BE2C (cell line): ENCODE measurements at places on chromosomes 7 and 10.
A peak's percentile ranks its signal among the peaks of the same experiment; 100 is the strongest.

DNA sequence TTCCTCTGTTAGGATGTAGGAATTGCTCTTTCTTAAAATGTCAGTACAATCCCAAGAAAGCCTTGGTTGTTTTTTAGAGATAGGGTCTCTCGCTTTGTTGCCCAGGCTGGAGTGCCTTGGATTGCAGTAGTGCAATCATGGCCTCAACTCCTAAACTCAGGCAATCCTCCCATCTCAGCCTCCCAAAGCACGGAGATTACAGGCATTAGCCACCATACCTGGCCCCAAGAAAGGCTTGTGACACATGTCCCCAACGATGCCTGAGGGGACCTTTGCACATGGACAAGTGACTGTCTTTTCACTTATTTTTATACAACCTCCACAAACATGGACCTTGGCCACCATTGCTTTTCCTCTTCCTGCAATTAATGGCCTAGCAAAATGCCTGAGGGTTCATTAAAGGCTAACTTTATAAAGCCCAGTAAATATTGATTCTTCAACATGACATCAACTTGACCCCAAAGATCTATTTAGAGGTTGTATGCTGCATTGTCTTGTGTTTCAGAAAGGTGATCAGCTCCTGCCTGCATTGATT is 10.0 kb upstream of the SPOCK2 start:
- DNase-seq = no peak

DNA sequence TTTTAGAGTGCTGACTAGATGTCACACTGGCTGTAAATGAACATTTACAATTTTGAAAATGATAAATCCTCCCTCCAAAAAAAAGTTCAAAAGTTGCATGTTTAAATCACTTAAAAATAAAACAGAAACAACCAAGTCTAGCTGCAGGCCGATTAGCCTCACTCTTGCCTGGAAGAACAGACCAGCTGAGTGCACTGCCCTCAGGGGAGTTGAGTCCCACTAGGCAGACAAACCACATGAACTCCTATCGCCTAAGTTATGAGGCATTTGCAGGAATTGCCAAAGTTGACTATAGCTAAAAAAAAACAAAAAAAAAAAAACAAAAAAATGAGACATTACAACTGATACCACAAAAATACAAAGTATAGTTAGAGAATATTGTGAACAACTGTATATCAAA is 510.0 kb downstream of the ANKRD7 start:
- no peak for DNase-seq

- DNase-seq = no peak
Observed at GRCh38 chr10:30943451-30943850, 88.2 kb downstream of the ZNF438 start.

DNA sequence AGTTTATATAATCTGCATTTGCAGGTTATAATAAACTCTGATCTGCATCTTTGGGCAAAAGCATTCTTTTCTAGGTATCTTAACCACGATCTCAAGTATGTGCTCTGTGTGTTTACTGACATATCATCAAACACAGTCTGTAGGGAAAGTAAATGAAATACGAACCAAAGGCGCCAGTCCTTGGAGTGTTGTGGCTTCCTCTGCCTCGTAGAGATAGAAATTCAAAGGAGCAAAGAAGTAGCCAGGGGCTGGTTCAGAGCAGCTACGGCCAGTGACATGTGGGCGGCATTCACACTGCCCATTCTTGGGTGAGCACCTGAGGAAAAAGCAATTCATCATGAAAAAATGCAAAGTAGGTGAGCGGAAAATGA is 38.7 kb downstream of the LAMB4 start:
- DNase-seq = no peak

- no peak for DNase-seq
Observed at GRCh38 chr10:21130683-21131442, 233.8 kb upstream of the NEBL start.

GRCh38 chr10:49015700-49016099 is 76.1 kb upstream of the LRRC18 start:
- no peak for DNase-seq

GRCh38 chr10:92677708-92678107 is 12.0 kb upstream of the HHEX start:
- no peak for DNase-seq

GRCh38 chr7:40986351-40986873 is 716.5 kb downstream of the INHBA start:
- no peak for DNase-seq

DNA sequence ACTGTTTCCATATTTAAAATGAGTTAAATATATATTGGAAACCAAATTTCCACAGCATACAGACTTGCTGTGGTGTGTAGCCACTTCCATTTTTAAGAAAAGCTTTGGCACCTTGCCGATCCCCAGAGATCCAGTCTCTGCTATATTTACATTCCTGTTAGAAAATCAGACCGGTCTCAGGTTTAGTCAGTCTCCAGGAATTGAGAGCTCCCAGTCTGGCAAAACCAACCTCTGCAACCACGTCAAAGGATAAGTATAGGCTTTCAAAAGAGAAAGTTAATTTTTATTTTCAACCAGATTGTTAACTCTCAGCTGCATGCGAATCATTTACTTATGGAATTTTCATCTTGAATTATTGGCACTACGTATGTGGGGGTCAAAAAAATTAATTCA is 28.2 kb downstream of the PUS7 start:
- no peak for DNase-seq

DNA sequence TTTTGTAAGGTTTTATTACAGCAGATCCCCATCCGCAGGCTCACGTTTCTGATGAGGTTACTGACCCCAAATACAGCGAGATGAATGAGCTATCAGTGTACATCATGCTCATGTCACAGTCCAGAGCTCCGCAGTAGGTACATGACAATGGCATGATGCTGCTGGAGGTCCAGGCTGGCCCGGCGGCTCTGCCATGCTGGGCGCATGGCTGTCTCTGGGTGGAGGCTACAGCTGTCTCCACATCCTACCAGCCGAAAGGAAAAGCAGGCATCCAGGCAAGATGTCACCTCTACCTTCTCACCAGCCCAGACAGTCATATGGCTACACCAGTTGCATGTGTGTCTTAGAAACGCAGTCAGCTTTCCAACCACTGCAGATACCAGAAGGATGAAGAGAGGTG is 90.9 kb upstream of the RNF32 start:
- DNase-seq = no peak

- no peak for DNase-seq
Observed at GRCh38 chr10:70035531-70035930, 17.1 kb upstream of the MACROH2A2 start.

- no peak for DNase-seq
Observed at GRCh38 chr10:28171468-28172222, 131.2 kb downstream of the MPP7 start.

DNA sequence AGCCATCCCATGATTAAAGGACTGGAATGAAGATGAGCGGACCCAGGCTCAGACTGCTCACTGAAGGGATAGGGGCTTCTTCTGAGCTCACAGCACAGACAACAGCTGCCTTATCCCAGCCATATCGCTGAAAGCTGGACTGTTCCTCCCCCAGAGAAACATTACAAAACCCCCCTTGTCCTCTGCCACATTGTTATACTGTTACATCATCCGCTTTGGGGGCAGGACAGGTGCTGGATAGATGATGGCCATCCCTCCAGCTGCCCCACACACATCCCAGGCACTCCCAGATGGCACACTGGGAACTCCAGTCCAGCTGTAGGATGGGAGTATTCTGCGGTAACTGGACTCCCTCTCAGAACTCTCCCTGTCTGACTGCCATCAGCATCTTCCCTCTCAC is 58.7 kb upstream of the BTRC start:
- no peak for DNase-seq

DNA sequence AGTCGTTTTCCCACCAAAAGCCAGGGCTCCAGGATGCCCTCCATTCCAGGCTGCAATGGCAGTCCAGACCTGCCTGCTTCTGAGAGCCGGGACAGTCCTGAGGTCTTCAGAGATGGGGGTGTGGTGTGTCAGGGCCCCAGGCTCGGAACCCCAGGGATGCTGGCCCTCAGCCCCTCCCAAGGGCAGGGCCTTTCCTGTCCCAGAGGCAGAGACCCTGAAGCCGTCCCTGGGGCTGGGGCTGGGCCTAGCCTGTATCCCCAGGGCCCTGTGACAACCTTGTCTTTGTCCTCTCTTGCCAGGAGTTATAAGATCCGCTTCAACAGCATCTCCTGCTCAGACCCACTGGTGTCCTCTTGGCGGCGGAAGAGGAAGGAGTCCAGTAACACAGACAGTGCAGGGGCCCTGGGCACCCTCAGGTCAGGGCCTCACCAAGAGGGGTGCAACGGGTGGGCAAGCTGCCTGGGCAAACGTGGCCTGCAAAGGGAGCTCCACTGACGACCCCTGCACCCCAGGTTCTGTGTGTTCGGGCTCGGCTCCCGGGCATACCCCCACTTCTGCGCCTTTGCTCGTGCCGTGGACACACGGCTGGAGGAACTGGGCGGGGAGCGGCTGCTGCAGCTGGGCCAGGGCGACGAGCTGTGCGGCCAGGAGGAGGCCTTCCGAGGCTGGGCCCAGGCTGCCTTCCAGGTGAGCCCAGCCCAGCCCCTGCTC is 15.9 kb downstream of the NOS3 start:
- DNase-seq = no peak

DNA sequence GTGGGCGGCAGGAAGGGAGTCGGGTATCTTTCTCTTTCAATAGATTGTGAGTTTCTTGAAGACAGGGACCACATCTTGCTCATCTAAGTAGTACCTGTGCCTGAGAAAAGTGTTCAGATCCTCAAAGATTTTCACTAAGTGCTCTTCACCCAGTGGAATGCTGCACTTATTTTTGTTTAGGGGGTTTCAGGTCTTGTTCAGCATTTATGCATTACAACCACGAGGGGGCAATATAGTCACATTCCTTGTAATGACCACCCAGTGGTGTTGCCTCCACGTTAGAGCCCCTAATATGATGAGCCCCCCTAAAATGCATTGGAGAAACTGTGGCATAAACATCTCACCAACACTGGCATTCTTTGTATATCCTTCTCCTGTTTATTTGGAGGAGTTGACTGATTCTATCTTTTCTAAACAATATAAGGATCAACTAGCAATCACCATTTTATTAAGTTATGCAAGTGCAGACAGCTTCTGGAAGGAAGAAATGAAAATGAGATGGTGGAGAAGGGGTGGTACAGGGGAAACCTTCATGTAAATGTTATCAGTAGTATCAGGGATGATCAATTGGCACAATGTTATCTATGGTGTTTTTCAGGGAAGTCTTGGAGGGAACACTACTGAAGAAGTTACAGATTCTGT is 3.1 kb upstream of the PAPSS2 start:
- peak; percentile 18 for DNase-seq

- no peak for DNase-seq
Observed at GRCh38 chr7:150373049-150373801, 4.6 kb downstream of the REPIN1 start.

DNA sequence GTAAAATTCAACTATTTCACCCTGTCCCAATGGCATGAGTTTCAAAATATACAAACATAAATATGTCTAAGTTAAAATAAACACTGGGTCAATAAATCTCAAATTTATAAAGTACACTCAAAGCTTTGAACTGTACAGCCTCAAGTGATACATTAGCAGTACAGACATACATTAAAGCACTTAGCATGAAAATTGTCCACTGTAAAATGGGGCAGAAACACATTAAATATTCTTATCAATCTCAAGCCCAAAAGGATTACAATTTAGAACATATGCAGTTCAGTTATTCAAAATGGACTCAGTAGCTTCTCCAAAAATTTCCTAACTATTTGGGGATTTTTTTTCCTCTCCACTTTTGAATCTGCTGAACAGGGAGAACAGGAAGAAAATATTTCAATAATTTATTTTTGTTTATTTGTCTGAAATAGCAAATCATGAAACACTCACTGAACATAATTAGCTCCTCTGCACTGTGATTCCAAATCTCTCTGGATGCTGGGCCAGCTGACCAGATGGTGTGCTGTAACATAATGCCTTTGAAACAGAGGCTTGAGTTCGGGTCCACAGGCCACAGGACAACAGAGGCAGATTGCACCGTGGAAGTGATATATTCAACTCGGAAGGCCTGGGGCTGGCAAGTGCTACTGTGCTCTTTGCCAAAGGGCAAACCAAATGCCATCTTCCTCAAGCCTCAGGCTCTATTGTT is 248.9 kb upstream of the LRRN3 start:
- peak; percentile 47 for DNase-seq

DNA sequence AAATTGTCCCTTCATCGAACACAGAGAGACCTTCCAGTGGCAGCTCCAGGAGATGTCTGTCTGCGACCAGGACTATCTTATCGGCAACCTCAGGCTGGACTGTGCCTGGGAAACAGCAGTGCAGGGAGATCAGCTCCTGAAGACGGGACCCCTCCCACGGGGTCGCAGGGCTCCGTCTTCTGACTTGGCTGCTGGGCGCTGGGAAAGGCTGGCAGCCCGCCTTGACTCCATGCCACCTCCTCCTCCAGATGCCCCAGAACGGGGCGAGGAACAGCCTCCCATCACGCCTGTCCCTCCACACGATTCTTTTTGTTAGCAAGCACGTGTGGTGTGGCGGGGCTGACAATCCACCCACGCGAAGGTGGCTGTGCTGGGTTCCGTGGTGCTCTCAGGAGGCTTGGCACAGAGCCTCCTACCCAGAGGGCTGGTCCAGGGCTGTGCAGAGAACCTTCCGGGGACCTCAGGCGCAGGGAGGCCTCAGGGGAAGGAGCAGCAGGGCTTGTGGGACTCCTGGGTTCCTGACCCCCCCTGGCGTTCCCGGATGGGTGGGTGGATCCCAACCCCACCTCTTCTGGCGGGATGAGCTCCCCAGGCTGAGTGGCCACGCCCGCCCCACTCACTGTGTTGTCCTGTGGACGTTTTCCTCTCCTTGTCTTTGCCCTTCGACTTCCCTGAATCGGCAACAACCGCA is 47.6 kb upstream of the NKX6-2 start:
- no peak for DNase-seq

GRCh38 chr10:87541114-87541513 is 36.4 kb downstream of the MINPP1 start:
- DNase-seq = no peak

DNA sequence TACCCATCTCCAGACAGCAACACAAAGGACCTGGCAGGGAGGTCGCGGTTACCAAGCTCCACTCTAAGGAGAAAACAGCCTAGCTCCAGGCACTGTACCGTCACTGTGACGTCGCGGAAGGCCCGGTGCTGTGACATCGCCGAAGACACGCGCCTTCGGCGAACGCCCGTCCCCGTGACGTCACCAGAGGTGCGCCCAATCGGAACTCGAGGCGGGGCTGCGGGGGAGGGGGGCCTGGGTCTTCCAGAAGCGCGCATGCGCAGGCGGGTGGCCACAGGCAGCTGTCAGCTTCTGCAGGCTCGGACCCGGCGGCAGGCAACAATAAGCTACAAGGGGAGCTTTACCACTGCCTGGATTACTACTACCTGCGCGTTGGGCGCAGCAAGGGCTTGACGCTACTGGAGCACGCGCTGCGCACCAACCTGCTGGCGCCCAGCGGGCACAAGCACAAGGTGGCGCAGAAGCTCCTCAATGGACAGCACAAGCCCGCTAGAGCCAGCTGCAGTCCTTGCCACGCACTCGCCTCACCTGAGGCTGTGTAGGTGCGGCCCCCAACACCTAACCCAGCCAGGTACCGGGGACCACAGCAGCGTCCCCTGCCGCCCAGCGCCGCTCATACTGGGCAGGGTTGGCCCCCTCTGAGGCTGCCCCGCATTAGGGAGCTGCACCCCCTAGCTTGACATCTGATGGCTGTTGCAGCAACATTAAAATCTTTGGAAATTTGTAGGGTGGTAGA is 208.4 kb downstream of the TPST1 start:
- peak; percentile 96 for DNase-seq

GRCh38 chr7:47504551-47505311 is 77.2 kb downstream of the TNS3 start:
- DNase-seq = no peak

GRCh38 chr7:44187636-44188416 is 1.4 kb downstream of the GCK start:
- DNase-seq = no peak

- DNase-seq = no peak
Observed at GRCh38 chr10:23457632-23458417, 18.9 kb downstream of the OTUD1 start.

- no peak for DNase-seq
Observed at GRCh38 chr10:109773288-109774120, 149.8 kb downstream of the XPNPEP1 start.
